ENCODE measurements at places on chromosomes 12 and 14. TPM values are rescaled to one million over a fixed set of nuclear protein-coding genes. Genes with fewer than 3 reads are reported as not detected.

DNA sequence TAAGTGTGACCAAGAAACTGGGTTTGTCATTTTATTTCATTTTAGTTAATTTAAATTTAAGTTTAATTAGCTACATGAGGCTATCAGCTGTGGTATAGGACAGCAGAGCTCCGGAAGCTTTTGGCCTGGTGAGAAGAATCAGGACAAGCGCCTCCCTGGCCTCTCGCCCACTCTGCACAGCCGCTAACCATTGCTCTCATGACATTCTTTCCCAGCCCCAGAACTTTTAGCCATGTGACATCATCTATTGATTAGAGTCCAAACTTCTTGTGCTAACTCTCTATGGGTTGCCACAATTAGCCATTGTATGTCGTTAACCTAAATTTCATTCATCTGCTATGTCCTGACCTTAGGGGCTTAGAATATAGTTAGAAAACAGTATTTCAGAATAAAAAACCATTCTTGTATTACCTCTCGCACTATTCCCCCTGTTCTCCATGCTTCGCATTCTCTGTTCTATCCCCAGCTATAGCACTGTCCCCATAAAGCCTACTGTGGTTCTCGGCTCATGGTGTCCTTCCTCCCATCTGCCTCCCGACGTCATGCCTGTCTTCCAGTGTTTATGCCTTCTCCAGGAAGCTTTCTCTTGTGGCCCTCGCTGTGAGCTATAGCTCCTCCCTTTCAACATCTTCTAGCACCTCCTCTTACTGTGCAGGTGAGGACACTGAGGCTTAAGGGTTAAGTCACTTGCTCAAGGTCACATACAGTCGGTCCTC is 23.5 kb downstream of the SSH1 start:
- DNase-seq, result no peak

- no peak for DNase-seq
These were observed 328.8 kb downstream of the ADGRD1 start for GRCh38 chr12:131282292-131283080.

DNA sequence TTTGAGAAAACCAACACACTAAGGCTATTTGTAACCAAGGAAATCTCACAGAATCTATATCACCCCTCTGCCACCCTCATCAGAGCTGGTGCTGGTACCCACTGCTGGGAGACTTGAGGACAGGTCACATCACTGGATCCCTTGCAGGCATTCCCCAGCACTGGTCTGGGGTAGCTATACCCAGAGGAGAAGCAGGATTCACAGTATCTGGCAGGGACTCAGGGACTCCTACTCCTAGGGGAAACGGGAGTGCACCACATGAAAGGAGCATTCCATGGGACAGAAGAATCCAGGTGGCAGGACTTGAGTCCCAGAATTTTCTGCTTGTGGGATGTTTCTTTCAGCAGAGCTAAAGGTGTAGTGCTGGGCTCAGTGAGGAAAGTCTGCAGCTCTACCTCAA is 223.2 kb downstream of the ADGRD1 start:
- DNase-seq, result no peak

GRCh38 chr12:123139926-123140675 is 10.8 kb downstream of the PITPNM2 start:
- no peak for DNase-seq

- DNase-seq, result no peak
These were observed 22.2 kb downstream of the LPCAT3 start for GRCh38 chr12:6996040-6996441.

DNA sequence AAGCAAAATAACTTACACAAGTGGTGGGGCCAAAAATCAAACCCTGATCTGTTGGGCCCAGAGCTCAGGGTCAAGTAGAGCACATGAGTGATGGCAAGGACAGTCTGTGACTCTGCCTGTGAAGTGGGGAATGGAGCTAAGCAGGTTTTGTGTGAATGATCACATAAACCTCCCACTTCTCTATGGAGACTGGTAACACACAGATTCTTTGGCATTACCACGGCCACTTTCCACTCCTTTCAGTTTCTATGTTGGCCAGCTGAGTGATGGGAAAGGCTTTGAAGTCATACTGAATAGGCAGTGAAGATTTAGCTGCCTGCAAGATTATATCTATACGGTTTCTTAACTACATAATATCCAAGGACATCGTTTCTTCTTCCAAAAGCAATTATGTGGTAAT is 97.9 kb downstream of the ARMH4 start:
- DNase-seq, result no peak

DNA sequence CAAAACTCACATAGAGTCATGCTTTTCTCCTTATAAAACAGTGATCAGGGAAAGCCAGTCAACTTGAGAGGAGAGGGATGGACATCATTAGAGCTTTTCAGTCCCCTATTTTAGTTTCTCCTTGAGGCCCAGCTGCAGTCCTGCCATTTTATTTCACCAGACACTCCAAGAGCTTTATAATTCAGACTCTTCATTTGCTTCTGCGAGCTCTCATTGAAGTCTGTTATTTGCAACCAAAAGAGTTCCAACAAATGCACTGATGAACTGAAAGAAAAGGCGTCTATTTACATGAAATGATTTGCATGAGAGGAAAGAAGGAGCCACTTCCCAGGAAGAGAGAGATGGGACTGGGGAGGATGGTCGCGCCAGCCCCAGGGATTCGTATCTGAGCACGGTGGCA is 86.8 kb downstream of the NDUFA12 start:
- no peak for DNase-seq

The SPSB2 gene
- polyA plus RNA-seq, result 8.9 TPM

The LAG3 gene
- polyA plus RNA-seq, result 0.70 TPM

The RTL1 gene
- 60.5 TPM for polyA plus RNA-seq

The LRFN5 gene
- polyA plus RNA-seq, result 7.0 TPM

The C3AR1 gene
- 3.3 TPM for polyA plus RNA-seq

The RNASE3 gene
- polyA plus RNA-seq, result 0.28 TPM

The MMP17 gene
- polyA plus RNA-seq, result 4.2 TPM

The TEX22 gene
- 0.90 TPM for polyA plus RNA-seq

The WBP11 gene
- 56.9 TPM for polyA plus RNA-seq

The SLC7A8 gene
- polyA plus RNA-seq, result 2.9 TPM

All from forelimb muscle (tissue), 1 donor.